ENCODE measurements at places on chromosomes 1 and 21.

GRCh38 chr1:204662530-204662929 is 23.0 kb downstream of the LRRN2 start:
- DNase-seq = no peak

DNA sequence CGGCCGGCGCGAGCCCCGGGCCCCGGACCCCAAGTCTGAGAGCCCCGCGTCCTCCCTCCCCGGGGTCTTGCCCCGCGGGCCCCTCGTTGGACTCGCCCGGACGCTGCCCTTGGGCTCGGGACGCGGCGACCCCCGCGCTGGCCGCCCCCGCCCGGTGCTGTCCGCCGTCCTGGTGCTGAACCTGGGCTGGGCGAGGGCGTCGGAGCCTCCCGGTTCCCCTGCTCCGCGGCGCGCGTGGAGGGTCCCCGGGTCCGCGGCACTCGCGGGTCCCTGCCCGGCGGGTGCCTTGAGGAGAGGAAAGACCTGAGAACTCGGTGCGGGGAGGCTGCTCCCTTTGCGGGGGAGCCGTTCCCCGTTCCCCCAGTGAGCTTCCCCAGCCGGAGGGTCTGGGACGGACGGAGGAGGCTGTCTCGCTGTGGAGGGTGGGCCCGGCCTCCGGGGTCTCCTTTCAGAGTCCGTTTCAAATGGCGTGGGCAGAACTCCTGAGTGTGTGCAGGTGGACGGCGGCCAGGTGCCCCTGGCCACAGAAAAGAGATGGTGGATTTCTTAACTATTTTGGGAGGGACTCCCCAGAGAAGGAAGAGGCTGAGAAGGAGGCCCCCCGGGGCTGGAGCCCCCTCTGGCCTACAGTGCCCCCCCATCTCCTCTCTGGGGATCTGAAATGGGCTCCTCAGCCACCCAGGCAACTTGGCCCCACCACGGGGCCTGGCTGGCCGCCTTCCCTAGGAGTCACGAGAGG is 595 bp downstream of the GABRD start:
- no peak for DNase-seq

GRCh38 chr21:44337941-44338895 is 972 bp downstream of the CFAP410 start:
- DNase-seq = peak; percentile 52

DNA sequence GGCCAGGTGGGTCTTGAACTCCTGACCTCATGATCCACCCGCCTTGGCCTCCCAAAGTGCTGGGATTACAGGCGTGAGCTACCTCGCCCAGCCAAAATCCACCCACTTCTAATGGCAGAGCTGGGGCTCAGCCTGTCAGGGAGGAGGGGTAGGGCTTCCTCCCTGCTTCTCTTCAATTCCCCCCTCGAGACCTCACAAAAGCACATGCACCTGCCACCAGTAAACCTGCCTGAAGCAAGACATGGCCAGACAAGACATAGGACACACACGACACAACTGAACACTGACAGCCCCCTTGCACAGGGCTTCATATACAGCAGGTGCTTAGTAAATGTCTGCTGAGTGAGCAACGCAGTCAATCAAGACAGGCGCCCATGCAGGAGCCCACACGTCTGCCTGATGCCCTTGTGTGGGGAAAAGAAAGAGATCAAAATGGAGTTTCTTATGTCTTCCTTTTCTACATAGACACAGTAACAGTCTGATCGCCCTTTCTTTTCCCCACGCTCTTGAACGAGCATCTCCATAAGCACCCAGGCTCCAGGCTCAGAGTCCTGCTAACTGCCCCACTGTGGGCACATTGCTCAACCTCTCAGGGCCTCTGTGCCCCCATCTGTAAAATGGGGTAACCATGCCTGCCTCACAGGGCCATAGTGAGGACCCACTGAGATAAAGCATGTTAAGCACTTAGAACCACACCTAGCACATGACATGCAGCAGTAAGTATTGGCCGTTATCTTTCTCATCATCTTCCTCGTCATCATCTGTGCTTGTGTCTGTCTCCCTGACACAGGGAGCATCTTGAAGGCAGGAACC is 8.8 kb downstream of the SDC3 start:
- DNase-seq = no peak

DNA sequence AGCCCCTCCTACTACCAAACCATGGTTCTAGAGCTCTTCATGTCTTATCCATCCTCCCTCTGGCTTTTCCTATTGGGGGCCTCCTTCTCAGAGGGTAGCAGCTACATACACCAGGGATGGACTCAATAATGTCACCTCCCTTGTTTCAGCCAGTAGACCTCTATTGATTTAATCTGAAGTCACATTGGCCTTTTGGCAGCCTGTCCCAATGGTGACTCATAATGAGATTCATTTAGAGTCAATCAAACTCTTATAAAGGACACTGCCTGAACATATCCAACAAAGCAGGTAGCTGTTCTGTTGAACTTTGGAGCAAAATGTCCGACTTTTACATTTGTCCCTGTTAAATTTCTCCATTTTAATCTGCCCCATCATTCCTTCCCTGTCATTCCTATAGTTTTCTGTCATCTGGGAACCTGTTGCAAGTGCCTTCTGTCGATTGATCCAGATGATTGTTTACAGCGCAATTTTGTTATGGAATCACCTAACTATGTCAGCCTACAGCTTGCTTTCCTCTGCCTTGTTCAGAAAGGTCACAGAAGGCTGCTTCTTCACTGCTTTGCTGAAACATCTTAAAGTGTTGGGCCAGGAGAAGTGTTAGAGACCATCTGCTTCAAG is 105.9 kb downstream of the ETS2 start:
- DNase-seq = peak; percentile 45
